ENCODE measurements at places on chromosomes 6 and 20.

- no peak for DNase-seq
Observed at GRCh38 chr20:22946596-22946995, 88.5 kb upstream of the SSTR4 start.

DNA sequence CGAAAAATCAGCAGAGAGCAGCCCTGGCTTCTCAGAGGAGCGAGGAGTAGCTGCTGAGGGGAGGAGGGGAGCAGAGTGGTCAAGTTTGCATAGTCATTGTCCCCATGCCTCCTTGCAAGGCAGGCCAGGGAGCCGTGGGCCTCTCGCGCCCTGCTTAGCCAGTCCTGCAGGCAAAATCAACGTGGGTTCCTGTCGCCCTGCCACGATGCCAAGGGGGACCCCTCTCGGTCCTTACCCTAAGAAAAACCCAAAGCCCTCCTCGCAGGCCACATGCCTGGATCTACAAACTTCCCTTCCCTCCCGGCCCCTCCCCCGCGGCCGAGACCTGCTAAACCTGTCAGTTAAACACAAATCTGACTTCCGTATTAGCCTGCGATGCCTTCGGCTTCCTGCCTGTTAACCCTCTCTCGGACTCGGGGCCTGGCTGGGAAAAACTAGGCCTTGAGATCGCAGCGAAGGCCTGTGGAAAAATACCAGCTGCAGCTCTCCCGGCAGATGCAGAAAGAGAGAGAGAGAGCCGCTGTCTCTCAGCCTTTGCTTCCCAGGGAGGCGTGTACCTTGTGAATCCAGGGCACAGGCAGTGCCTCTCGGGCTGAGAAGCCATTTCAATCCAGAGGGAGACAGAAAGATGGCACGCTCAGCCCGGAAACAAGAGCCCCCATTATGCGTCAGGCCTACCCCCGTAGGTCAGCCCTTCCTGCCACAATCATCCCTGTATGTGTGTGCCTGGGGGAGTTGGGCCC lies 968 bp upstream of the ZMYND8 start:
- DNase-seq: peak; percentile 55

GRCh38 chr6:18431581-18431980 lies 44.4 kb downstream of the RNF144B start:
- no peak for DNase-seq

GRCh38 chr6:113741651-113742050 lies 115.5 kb upstream of the MARCKS start:
- DNase-seq: no peak

- no peak for DNase-seq
Observed at GRCh38 chr20:32623667-32624157, 38.6 kb upstream of the NOL4L start.

DNA sequence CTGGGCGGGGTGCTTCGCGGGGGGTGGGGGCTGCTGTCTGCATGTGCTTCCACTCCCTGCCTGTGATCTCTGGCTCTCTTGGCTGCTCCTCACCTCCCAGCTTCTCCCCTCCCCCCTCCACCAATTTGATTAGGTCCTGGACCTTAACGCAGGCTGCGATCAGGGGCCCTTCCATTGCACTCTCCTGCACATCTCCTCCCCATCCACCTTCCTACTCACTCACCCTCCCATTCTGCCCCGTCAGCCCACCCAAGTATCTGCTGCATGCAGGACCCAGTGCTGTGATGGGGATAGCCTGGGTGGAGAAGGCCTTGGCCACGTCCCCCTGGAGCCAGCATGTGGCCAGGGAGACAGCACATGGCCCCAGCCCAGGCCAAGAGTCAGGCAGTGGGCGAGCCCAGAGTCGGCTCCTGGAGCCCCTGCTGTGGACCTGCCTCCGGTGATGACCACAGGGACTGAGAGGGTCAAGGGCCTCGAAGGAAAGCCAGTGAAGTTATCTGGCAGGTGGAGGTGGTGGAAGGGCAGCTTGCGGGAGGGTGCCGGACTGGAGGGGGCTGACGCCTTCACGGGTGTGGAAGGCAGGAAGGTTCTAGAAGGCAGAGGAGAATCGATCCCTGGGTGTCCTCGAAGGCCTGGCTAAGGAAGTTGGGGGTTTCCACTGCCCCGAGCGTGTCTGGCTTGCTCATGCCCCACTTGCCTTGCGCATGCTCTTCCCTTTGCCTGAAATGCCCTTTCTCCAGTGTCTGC lies 40.7 kb downstream of the SRC start:
- DNase-seq: no peak

DNA sequence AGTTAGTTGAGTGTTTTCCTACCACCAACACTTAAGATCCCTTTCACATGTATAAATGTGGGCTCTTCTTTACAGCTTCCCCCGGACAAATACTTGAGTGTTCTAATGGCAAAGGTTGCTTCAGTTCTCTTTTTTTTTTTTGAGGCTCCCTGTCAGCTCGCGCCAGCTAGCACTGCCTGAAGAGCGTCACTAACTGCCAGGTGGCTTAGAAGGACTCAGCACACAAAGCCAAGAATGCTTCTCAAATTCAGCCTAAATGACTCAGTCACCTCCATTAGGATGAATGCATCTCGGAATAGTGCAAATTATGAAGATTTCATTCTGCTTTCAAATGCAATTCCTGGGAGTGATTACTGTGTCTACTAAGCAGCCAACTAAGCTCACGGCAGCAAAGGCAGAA lies 150.7 kb upstream of the BTBD3 start:
- DNase-seq: no peak

DNA sequence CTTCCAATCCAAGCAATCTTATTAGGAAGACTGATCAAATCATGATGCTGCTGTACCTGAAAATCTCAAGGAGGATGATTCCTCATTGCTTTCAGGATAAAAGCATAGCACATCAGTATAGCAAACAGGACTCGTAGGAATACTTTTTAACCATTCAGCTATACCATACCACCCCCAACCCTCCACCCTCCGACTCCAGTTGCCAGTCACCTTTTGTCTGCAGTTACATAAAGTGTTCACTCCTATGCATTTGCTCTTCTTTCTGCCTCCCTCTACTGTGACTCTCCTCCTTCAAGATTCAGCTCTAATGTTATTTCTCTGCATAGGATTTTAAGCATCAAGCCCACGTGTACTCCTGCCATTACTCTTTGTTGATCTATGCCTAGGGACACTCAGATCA lies 124.7 kb upstream of the KCNQ5 start:
- DNase-seq: no peak

DNA sequence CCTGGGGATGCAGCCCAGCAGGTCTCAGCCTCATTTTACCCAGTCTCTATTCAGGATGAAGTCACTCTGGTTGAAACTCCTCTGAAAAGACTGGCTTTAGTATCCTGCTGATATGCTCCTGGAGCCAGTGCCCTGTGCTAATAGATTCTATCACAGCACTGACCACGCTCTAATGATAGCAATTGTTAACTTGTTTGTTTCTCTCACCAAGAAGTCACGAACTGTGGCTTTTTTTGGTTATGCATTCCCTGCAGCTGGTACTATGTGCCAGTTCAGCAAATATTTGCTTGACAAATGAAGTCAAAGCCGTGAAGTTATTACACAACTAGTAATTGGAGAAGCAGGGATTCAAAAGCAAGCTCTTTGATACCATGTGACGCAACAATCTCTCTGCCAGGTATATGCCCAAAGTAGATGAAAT lies 754.6 kb downstream of the KIF16B start:
- no peak for DNase-seq

- peak; percentile 65 for DNase-seq
Observed at GRCh38 chr20:54649511-54649962, 174.1 kb downstream of the DOK5 start.

- no peak for DNase-seq
Observed at GRCh38 chr6:27866357-27867050, 45.7 kb downstream of the OR2B2 start.

DNA sequence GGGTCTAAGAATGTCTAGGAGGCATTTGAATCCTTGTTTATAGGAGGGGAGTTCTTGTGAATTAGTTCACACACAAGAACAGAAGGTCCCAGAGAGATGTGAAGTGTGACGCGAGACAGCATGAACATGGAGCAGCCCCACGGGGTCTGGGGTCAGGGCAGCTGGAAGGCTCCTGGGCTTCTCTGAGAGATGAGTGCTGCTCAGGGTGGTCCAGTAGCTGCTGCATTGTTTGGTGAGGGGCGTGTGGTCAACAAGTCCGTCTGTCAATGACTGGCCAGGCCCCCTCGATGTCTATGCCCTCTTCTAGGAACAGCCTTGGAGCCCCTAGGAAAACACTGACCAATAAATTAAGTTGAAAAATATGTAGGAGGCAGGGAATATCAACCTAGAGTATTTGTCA lies 40.2 kb upstream of the GABRR1 start:
- no peak for DNase-seq

GRCh38 chr6:160973311-160974250 lies 18.0 kb upstream of the MAP3K4 start:
- no peak for DNase-seq

DNA sequence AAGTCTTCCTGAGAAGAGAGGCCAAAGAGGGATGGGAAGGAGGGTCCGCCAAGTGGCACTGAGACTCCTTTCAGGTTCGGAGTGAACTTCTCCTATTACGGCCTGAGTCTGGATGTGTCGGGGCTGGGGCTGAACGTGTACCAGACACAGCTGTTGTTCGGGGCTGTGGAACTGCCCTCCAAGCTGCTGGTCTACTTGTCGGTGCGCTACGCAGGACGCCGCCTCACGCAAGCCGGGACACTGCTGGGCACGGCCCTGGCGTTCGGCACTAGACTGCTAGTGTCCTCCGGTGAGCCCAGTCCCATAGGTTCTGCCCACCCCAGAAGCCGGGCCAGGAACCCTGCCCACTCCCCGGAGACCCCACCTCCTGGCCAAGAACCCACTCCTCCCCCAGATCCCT lies 4.1 kb downstream of the SLC22A7 start:
- DNase-seq: no peak

DNA sequence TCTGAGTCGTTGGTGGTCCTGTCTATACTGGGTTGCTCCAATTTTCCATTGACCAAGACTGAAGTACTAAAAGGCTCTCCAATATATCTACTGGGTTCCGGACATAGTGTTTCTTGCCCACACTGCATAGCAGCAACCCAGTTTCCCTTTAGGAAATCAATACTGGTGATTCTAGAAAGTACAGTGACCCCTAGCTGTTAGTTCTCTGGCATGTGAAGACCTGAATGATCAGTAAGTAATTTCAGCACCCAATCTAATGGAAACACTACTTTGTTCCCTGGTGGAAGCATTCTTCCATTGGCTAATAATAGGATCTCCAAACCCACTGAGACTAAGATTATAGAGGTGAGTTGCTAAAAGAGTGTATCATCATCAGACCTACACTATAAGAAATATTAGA lies 40.8 kb upstream of the STMND1 start:
- no peak for DNase-seq

GRCh38 chr6:44332585-44332984 lies 9.9 kb upstream of the SPATS1 start:
- DNase-seq: no peak

GRCh38 chr6:30198166-30199084 lies 14.8 kb downstream of the TRIM26 start:
- DNase-seq: no peak

- no peak for DNase-seq
Observed at GRCh38 chr6:30547454-30547853, 8.8 kb downstream of the GNL1 start.

- no peak for DNase-seq
Observed at GRCh38 chr6:35052694-35053565, 88.2 kb downstream of the TCP11 start.

DNA sequence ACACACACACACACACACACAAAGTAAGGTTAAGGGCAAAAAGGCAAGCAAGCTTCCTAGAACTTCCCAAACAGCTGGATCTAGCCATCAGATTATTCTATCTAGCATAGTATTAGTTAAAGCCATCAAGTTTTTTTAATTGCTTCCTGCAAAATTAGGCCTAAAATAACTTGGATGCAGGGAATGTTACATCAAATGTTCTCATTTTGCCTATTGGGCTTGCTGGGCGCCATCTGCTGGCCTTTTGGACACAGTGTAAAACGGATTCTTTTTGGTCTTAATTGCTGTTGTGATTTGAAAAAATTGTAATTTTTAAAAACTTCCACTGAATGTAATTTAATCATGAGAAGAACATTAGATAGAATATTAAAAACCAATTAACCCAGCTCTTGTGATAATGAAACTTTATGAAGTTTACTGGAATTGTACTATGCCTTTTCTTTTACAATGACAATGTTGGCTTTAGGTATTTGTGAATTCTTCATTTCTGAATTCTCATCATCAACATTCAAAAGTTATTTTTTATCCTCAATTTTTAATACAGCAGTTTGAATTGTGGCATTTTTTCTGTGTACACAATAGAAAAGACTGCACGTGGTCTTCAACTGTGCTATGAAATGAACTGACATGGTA lies 6.8 kb downstream of the MKKS start:
- DNase-seq: no peak

- DNase-seq: no peak
Observed at GRCh38 chr6:150403458-150404246, 34.8 kb downstream of the IYD start.

DNA sequence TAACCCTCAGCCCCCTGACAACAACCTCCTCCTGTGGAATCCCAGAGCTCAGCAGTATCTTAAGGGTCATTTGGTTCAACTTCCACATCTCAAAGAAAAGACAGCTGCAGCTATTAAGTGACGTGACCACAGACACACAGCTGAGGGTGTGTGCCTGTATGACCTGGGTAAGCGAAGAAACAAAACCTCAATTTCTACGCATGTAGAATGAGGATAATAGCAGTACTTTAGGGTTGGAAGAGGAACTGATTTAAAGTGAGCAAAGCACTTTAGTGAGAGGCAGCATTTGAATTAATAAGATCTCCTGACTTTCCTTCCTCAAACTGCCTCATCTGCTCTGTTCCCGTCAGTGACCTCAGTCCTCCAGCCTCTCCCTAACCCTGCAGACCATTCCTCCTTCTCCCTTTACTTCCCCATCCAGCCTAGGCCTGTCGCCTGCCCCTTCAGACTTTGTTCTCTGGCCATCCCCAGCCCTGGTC lies 6.8 kb upstream of the ARMC2 start:
- no peak for DNase-seq

DNA sequence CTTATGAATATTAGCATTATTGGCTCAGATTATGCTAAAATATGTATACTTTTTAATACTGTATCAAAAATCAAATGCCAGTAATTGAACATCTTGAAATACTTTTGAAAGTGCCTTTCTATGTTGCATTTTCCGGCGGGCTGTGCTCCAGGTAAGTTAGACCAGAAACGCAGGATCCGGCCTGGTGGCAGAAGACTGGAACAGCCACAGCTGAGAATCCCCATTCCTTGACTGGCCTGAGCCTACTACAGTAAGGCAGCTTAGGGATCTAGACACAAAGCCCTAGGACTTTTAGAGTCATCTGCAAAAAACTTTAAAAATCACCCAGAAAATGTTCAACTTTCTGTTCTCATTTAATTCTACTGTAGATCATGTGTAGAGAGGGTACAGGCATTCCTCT lies 138.8 kb upstream of the C6orf118 start:
- DNase-seq: no peak

DNA sequence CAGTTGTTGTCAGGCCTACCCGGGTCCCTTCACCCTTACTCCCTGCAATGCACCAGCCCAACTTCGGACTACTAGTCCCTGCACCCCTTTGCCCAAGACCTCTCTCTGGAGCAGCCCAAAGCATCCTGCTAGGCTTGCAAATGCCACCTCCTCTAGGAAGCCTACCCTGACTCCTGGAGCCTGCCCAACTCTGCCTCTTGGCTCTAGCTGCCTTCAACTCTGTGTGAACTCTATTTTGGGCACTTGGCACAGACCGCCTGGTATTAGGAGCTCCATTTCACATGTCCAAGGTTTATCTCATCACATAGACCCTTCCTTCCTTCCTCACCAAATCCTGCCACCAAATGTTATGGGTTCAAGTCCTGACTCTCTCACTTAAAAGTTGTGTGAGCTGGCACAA lies 80.6 kb downstream of the MDGA1 start:
- DNase-seq: no peak

Data from activated T-cell treated with anti-CD3 and anti-CD28 coated beads for 24 hours (primary cell).